ENCODE measurements at places on chromosomes 2 and 18.

DNA sequence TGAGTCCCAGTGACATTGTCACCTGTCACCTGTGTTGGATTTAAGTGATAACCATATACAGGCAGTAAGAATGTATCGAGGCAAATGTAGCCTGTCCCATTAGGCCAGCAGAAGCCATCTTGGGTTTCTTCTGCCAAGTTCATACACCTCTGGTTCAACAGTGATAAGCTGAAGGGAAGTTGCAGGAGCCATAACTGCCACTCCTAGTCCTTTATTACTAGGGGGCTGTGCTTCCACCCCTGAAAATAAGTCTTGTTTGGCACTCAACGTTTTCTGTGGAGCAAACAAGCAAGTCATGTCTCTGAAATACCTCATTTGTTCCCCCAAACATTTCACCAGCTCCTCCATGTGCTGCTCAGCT is 58.1 kb upstream of the ALPP start:
- no peak for DNase-seq

DNA sequence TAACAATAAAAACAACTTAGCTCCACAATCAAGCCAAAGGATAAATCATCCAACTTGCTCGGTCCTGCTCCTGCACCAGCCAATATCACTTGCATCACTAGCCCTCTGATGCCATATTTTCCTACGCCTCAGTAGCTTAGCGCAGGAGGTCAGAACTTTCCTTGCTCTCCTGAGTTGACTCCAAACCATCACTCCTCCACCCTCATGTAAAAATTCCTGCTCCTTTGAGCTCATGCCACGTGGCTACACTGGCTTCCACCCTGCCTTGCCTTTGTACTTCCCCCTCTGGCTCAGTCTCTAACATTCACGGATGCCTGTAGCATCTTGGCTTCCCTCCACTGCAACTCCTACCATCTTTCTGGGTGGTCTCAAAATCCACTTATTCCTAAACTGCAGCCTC is 25.2 kb downstream of the AAK1 start:
- no peak for DNase-seq

DNA sequence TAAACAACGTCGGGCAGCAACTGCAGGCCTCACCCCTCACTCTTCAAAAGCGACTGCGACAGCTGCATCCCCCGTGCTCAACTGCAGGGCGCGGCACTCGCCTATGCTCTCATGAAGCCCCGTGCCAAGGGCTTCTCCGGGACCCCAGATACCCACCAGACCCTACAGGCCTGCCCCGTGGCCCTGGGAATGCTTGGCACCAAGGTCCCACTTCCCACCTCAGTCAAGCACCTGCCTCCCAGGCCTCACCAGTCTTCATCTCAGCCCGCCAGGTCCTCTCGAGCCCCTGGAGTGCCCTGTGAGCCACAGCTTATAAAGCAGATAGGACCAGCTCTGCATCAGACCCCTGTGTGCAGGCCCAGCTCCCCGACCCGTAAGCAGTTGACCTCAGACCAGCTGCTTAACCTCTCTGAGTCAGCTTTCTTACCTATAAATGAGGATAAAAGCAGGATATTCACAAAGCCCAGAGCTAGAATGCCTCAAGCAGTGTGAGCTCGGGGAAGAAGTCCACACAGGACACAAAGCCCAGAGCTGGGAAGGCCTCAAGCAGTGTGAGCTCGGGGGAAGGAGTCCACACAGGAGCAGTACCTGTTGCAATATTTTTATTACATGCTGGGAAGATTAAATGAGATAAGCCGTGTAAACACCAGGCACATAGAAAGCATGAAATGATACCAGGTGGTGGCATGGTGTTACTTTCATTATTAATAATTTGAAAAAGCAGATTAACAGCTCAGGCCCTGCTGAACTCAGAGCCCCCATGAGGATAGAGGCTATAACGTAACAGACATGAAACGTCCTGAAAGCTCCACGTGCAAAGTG is 96.9 kb downstream of the HDAC4 start:
- no peak for DNase-seq

DNA sequence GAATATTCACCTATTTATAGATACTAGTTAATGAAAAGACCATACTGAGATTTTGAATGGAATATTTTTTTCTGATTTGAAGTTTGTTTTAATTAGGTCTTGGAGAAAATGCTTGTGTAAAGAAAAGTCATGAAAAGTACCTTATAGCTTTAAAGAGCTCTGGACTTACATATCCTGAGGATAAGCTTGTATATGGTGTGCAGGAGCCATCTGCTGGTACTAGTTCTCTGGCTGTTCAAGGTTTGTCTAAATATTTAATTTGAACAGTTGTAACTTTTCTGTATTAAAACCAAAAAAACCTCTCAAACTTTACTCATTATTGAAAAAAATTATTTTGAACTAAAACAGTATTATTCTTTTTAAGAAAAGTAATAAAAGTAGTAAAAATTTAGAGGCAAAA is 50.1 kb downstream of the UBR3 start:
- no peak for DNase-seq

DNA sequence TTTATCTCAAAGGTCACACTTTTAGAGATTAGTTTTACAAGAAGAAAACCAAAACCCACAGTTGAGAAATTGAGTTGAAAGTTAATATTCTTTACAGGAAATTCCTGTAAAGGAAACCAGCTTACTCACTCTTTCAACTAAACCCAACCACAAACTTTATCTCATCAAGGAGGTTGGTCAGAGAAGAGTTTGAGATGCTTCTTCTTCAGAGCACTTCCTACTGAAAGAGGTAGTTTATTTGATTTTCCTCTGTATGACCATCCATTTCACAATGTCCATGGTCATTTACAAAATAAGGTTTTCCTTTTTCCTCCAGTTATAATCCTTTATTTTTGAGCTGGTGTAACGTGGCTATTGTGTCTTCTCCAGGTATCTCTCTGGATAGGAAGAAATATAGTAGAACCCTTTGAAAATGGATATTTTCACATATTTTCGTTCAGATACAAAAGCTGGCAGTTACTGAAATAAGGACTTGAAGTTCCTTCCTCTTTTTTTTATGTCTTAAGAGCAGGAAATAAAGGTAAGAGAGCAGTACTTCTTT is 4.5 kb upstream of the IL18RAP start:
- DNase-seq, result no peak

GRCh38 chr2:205463466-205464025 is 218.8 kb upstream of the NRP2 start:
- DNase-seq, result no peak

DNA sequence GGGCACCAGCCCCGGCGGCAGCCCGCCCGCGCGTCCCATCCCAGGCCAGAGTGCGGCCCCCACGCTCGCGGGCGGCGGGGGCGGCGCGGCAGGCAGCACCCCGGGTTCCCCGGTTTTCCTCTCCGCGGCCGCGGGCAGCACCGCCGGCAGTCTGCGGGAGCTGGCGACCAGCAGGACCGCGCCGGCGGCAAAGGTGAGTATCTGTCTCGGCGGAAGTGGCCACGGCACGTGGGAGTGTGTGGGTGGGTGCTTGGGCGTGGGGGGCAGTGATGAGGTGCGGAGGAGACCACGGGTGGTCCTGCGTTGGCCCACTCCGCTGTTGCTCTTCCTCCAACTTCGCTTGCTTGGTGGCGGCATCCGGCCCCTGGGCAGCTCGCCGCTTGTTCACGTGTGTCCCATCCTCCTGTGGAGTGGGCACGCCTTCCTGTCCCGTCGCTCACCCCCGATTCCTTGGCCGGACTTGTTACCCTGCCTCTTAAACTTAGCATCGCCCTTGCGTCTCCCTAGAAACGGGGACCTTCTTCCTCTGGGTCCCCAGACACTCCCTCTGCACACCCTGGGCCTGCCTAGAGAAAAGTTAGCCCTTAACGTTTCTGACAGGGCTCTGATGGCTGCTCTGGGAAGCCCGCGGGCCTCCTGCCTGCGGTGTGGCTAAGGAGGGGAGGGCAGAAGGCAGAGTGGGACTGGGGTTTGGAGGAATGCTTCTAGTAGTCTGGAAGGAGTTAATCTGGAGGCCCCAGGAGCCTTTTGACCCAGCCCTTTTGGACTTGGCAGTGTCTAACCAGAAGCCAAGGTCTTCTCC is 1.1 kb downstream of the SH3RF3 start:
- no peak for DNase-seq

- no peak for DNase-seq
Observed at GRCh38 chr2:151085181-151085611, 176.5 kb downstream of the RBM43 start.

- DNase-seq, result no peak
Observed at GRCh38 chr2:62775367-62775668, 69.8 kb downstream of the EHBP1 start.

- DNase-seq, result no peak
Observed at GRCh38 chr18:49160079-49160930, 209.5 kb upstream of the SMAD7 start.

- DNase-seq, result no peak
Observed at GRCh38 chr2:169511818-169512217, 2.3 kb downstream of the KLHL41 start.

DNA sequence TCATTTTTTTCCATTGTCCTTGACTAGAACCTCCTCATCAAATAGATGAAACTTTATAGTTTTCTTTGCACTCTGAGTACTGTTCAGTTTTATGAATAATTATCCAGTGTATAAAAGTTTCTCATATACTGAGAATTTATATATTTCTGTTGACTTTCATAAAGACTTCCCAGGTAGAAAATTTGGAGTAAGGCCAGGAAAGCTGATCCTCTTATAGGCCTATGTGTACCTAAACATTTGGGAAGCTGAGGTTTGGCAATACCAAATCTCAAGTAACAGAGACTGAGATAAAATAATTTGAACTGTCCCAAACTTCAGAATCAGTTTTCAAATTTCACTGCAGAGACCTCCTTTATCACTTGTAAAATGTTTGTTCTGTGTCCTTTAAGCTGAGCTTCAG is 43.4 kb downstream of the CCDC102B start:
- no peak for DNase-seq

DNA sequence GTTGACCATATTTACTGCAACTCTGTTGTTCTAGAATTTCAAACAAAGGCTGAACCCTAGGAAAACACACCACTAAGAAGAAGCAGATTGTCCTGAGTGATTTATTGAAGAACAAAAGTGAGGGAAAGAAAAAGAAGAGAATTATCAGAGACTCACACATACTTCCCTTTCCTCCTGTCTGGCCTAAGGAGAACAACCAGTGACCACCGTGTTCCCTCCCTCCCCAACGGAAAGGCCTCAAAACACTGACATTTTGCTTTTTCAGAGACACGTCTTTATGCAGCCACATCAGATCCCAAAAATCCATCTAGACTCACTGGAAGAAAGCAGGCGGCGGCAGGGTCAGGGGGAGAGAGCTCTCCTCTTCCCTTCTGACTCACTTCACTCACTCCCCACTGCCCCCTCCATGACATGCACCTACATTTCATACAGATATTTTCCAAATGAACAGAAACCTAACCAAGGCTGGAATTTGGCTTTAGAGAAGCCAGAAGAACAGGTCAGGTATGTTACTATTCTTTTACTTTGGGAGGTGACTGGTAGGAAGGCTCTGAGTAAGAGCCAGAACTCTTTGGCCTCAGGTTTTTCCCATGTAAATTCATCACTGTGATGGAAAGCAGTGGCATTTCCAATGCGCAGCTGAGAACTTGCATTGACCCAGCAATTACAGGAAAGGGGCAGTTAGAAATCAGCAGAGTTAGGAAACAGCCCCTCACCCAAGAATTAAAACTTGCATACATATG is 169.9 kb downstream of the BCL11A start:
- no peak for DNase-seq

GRCh38 chr2:100976061-100976460 is 26.0 kb upstream of the RPL31 start:
- no peak for DNase-seq

DNA sequence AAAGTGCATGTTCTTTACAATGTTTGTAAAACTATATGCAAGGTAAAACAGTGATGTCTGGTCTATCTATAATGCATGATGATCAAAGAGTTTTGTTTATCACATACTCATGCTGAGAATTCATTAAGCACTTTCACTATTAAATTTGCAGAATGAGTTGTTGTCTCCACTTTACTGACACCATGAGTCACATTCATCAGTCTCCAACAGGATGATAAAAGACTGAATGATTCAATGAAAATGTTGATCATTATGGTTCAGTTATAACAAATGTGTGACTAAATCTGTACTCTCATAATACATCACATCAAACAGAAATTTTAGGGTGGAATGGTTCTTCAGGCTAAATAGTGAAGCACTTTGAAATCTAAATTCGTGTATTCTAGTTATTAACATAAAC is 129.0 kb downstream of the ERBB4 start:
- DNase-seq, result no peak

DNA sequence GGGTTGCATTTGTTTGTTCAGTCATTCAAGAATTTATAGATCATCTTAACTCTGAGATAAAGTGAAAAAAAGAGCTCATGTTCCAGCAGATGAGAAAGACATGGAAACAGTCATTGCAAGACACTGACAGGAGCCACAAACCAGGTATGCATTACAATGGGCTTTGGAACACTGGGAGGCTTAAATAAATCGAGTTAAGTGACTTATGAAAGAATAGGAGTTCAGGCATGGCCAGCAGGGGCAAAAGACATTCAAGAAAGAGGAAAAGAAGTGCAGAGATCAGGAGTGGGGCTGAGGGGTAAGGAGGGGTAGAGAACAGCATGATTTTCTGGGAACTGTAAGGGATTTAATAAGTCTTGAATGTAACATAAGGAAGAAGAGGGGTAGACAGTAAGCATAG is 121.2 kb upstream of the EPC2 start:
- no peak for DNase-seq

GRCh38 chr18:36017232-36017631 is 44.8 kb downstream of the RMP24 start:
- DNase-seq, result no peak

- no peak for DNase-seq
Observed at GRCh38 chr18:79988071-79988450, 302 bp downstream of the TXNL4A start.

- peak; percentile 78 for DNase-seq
Observed at GRCh38 chr2:237923481-237924163, 43.2 kb upstream of the UBE2F start.

DNA sequence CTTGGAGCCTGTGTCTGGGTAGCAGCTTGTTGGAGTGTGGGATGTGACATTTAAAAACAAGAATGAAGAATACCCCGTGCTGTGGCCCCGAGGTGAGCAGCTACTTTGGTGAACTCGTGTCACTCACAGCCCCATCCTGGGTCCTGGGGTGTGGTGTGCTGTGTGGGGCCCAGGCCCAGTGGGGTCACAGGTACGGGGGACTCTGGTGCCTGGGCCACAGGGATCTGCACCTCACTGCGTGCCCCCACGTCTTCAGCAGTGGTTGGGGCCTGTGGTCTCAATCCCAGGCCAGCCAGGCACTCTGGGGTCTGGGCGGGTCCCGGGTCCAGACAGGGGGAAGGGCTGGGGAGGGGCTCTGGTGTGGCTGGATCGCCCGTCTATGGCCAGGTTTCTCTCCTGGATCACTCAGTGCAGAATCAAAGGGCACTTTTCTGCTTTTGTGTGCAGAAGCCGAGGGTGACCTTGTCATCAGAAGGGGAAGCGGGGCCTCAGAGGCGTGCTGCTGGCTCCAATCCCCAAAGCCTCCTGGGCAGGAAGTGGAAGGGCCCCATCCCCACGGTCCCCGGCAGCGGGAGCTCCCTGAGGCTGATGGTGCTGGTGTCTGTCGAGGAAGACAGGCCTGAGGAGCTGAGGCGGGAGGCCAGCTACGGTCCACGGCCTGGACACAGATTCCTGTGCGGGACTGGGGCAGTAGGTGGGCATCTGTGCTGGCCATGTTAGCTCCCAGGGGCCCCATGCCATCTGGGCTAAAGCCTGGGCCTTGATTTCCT is 1.4 kb downstream of the GPR35 start:
- DNase-seq, result peak; percentile 35

GRCh38 chr2:230140667-230141066 is 71.9 kb upstream of the SLC16A14 start:
- DNase-seq, result no peak

All from stimulated activated CD4-positive, alpha-beta T cell treated with anti-CD3 and anti-CD28 coated beads, Interleukin-12 subunit alpha, Interleukin-12 subunit beta, amount 100 ng/mL, for 48 hours (primary cell).